CD4-positive, alpha-beta T cell treated with Interleukin-15 for 4 hours (primary cell): ENCODE measurements at places on chromosomes 6 and 20.

- DNase-seq, result no peak
These were observed 35.4 kb downstream of the AKAP12 start for GRCh38 chr6:151275121-151275520.

DNA sequence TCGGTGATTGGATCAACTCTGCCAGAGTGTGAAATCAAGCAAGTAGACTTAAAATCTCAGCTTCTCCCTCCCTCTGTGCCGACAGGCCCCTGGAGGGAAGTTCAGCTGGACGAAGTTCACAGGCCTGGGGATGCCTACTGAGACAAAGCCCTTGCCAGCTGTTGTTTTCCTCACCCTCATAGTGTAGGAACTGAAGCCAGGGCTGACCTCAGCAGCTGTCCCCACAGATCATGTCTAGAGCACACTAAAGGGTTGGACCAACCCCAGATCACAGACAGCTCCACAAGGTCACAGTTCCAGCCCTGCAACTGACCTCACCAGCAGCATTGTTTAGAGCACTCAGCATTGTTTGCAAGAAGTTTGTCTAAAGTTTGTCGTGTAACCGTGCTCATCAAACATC lies 261.9 kb upstream of the ECI2 start:
- DNase-seq, result no peak

GRCh38 chr6:65627015-65627414 lies 80.0 kb downstream of the EYS start:
- no peak for DNase-seq

- DNase-seq, result no peak
These were observed 6.8 kb downstream of the HFE start for GRCh38 chr6:26094036-26094435.

DNA sequence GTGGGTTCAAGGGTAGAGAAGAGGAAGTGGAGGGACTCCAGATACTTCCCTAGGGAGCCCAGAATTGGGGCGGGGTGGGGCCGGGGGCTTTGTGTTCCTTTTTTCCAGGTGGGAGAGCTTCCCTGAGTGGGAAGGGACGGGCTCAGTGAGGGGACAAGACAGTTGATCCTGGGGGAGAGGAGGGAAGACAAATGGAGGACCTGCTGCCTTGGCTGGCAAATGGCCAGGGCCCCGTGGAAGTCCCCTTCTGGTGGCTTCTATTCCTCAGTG lies 2.6 kb downstream of the CTSZ start:
- peak; percentile 47 for DNase-seq

- no peak for DNase-seq
These were observed 54.0 kb upstream of the HMGCLL1 start for GRCh38 chr6:55632953-55633352.

DNA sequence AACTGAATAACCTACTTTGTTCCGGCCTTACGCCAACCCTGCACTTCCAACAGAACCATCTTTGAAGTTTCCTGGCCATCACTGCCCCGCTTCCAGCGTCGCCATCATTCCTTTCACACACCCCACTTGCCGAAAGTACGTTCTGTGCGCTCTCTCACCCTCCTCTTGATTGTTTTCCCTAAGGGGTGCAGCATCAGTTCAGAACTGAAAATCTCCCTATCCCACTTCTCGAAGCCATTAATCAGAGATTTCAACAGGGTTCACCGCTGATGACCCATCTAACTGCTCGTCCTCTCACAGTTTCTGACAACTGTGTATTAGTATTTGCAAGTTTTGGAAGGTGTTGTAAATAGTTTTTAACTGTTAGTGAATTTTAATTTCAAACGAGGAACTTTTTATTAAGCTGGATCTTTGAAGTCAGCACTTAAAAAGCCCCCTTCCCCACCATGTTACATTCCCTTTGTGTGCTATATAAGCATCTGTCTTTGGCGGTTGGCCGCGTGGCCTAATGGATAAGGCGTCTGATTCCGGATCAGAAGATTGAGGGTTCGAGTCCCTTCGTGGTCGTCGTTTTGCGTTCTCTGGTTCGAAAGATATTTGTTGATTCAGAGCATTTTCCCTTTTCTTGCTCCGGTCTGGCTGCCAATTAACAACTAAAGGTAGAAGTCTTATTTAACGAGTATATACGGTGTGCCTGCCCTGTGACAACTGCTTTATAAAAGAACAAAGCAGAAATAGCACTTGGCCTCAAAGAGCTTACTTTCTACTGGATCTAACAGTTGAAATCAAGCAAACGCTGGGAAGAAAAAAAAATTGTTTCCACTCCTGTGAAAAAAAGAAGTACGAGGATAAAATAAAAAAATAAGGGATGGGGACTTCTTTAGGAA lies 42.6 kb downstream of the TRIM27 start:
- peak; percentile 40 for DNase-seq
